Activated CD4-positive, alpha-beta memory T cell treated with anti-CD3 and anti-CD28 coated beads for 36 hours (primary cell): ENCODE measurements at places on chromosomes 5 and 9. TPM values are rescaled to one million over a fixed set of nuclear protein-coding genes. Genes with fewer than 3 reads are reported as not detected.
A peak's percentile ranks its signal among the peaks of the same experiment; 100 is the strongest.

GRCh38 chr5:116075191-116075831, 9.5 kb upstream of the COMMD10 start:
- peak; percentile 13 for DNase-seq

DNA sequence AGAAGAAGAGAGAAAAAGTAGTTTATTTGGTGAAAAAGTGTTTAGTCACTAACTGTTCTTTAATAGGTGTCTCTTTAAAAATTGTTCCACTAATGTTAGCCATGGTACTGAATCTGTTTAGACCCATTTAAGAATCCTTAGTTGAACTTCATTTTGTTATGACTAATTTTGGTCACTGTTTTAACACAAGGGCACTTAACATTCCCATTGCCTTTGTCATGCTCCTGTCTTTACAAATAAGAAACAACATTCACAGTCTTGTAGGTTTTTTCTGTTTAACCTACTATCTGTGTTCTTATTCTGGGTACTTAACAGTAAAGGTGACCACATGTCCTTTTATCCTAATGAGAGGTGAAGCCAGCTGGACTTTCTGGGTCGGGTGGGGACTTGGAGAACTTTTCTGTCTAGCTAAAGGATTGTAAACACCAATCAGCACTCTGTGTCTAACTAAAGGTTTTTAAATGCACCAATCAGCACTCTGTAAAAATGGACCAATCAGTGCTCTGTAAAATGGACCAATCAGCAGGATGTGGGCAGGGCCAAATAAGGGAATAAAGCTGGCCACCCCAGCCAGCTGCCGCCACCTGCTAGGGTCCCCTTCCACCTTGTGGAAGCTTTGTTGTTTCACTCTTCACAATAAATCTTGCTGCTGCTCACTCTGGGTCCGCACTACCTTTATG, 116.7 kb downstream of the WDR70 start:
- no peak for DNase-seq

Gene GRXCR2
- not detected for total RNA-seq

Gene GARIN3
- total RNA-seq: 1.4 TPM

GRCh38 chr5:40217553-40217952, 462.2 kb upstream of the PTGER4 start:
- no peak for DNase-seq

DNA sequence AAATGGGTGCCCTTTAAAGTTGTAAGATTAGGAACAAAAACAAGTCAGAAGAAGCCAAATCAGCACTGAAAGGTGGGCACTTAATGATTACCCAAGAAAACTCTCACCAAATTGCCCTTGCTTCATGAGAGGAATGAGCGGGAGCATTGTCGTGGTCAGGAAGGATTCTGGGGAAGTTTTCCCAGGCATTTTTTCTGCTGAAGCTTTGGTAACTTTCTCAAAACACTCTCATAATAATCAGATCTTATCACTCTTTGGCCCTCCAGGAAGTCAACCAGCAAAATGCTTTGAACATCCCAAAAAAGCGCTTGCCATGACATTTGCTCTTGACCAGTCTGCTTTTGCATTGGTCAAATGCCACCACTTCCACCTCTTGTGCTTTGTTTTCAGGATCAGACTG, 10.4 kb upstream of the PCDHGC3 start:
- DNase-seq: no peak

Gene LRRC14B
- total RNA-seq: not detected

Gene CYLC2
- total RNA-seq: not detected

GRCh38 chr5:83776437-83777031, 55.9 kb upstream of the HAPLN1 start:
- DNase-seq: no peak

Gene POLR3G
- total RNA-seq: 9.7 TPM

Gene SEMA5A
- total RNA-seq: 0.48 TPM

DNA sequence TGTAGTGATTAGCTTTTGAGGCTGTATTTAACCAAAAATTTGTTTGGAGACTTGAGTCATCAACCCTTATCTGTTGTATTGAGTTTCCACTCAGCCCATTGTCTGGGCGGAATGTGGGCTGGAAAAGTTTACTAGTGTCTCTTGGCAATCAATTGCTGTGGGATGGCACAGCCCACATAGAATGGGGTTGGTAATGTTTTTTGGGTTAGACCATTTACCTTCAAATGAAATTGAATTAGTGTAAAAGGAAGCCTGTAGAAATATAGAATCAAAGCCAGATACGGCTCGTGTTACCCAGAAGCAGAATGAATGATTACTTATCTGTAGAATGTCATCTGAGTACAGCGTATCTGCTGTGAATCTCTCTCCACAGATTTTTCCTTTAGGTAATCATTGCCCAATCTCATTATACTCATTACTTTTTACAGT, 142.9 kb downstream of the AOPEP start:
- peak; percentile 19 for DNase-seq

Gene TRIM36
- total RNA-seq: not detected

- DNase-seq: no peak
Measured at GRCh38 chr5:144582066-144582465, 411.4 kb downstream of the KCTD16 start.

Gene CDC26
- 49.8 TPM for total RNA-seq

- DNase-seq: peak; percentile 25
Measured at GRCh38 chr5:72234265-72234700, 85.8 kb downstream of the MRPS27 start.

Gene SEMA6A
- not detected for total RNA-seq

GRCh38 chr5:79687889-79688288, 1.7 kb upstream of the CMYA5 start:
- DNase-seq: no peak

DNA sequence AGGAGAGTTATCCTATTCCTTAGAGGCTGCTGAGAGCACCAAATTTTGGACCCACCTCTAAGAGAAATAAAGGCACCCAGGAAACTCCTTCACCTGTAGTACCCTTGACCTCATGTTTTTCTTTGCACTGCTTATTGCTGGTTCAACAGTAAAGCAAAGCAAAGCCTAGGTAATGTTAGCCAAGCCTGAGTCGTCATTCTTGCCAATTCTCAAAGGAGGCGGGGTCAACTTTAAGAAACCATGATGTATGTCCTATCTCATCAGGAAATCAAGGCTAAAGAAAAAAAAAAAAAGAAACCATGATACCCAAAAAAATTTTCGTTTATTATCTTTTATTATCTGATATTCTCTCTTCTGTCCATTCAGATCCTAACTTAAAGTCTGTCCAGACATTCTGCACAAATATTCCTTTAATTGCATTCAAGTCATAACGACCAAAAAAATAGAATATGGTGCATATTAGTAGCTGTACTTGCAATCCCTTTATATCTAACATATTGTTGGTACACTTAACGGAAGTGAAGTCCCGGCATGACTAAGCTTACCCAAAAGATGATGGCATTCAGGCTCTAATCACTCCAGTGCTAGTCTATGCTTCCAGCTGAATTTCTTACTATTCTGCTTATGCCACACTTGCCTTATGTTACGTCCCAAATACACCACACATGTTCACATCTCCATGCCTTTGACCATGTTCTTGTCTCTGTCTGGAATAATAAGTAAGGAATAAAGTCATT, 1.8 kb downstream of the AUH start:
- peak; percentile 39 for DNase-seq

DNA sequence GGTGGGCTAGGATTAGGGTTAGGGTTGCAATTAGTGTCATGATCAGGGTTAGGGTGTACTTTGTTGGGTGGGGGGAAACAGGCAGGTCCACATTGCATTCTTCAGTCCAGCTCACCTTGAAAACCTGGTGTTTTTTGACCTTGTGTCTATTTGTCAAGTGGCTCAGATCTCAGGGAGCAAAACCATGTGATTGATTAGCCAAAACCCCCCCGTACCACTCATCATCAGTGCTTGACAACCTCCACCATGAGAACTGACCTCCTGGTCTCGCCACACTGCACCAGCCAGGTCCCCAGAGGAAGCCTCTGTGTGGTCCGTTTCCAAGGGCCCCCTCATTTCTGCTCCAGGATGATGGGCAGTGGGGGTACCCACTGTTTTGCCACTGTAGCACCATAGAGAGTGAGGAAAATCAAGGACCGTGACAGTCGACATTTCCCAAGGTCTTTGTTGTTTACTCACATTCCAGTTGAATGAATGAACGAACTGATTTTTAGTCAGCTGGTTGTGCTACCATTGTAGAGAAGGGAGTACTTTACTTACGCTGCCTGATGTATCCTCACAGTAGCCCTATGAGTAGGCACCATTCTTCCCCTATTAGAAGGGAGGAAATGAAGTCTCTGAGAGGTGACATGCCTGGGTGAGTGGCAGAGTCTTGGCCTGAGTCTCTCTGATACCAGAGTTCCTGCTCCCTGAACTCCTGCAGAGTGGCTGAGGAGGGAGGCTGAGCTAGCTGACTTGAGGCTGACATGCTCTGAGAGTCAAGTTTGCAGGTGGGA, 84.8 kb downstream of the RAD23B start:
- no peak for DNase-seq

- DNase-seq: peak; percentile 20
Measured at GRCh38 chr9:125815568-125815967, 68.4 kb downstream of the PBX3 start.

- DNase-seq: peak; percentile 65
Measured at GRCh38 chr5:35926389-35927051, 11.9 kb downstream of the CAPSL start.

Gene SHC3
- not detected for total RNA-seq

Gene TMEM167A
- 73.6 TPM for total RNA-seq

DNA sequence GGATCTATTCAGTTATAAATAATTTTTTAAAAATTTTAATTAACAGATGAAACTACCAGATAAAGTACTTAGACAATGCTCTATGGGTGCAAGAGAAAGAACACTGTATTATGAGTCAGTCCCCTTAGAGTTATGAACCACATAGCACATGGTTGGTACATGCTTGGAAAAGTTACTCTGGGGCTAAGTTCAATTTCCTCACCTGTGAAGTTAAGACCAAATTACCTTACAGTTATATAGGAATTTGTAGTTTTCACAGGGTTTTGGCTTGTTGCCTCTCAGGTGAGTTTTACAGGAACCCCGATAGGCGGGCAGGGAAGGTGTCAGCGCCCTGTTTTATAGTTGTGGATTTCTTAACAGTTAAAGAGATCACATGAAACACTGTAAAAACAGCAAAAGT, 1.2 kb downstream of the PANK3 start:
- DNase-seq: no peak

GRCh38 chr5:7415123-7415522, 19.2 kb downstream of the ADCY2 start:
- DNase-seq: no peak

GRCh38 chr5:95572016-95572415, 17.1 kb downstream of the ARSK start:
- no peak for DNase-seq

GRCh38 chr9:75002422-75003023, 25.6 kb downstream of the CARNMT1 start:
- no peak for DNase-seq

Gene PCDHB5
- total RNA-seq: not detected

GRCh38 chr5:40796487-40796889, 1.7 kb downstream of the PRKAA1 start:
- DNase-seq: no peak

DNA sequence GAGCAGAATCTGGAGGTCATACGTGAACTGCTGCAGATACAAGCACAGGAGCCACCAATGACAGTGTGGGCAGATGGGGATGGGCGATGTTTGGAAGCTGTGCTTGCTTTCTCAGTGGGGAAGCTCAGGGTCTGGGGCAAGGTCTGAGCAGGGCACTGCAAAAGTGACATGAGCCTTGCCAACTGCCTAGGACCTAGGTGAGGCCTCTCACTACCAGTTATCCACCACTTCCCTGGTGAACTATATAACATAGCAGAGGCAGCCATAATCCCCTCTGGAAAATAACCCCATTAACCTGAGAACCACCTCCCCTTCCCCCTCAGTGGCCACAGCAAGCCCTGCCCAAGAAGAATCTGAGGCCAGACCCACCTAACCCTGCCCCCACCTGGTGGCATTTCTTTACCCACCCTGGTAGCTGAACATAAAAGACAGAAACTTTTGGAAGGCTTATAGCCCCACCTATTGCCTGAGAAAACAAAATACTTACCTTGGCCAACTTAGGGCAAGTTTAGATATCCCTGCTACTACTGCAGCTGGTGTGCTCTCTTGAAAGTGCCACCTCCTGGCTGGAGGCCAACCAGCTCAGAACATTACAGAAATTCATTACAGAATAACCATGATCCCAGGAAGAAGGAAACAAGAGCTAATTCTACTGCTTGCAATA, 18.8 kb upstream of the SPEF2 start:
- DNase-seq: no peak

- no peak for DNase-seq
Measured at GRCh38 chr5:109947667-109948066, 257.9 kb downstream of the MAN2A1 start.

DNA sequence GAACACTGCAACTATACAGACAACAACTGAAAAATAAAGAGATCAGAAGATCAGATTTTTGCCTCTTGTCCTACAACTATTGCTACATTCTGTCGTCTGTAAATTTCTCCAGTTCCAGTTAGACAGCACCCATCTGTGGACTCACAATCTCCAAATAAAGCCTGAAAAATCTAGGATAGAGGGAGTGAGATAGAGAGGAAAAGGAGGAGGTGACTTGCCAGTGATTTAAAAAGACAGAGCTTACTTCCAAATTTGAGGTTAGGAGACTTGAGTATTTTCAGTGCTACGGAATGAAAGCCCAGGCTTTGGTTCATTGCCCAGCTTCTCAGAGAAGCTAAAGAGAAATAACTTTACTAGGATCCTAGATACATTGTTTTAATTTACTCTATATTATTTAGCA, 63.6 kb downstream of the PTCD2 start:
- no peak for DNase-seq

DNA sequence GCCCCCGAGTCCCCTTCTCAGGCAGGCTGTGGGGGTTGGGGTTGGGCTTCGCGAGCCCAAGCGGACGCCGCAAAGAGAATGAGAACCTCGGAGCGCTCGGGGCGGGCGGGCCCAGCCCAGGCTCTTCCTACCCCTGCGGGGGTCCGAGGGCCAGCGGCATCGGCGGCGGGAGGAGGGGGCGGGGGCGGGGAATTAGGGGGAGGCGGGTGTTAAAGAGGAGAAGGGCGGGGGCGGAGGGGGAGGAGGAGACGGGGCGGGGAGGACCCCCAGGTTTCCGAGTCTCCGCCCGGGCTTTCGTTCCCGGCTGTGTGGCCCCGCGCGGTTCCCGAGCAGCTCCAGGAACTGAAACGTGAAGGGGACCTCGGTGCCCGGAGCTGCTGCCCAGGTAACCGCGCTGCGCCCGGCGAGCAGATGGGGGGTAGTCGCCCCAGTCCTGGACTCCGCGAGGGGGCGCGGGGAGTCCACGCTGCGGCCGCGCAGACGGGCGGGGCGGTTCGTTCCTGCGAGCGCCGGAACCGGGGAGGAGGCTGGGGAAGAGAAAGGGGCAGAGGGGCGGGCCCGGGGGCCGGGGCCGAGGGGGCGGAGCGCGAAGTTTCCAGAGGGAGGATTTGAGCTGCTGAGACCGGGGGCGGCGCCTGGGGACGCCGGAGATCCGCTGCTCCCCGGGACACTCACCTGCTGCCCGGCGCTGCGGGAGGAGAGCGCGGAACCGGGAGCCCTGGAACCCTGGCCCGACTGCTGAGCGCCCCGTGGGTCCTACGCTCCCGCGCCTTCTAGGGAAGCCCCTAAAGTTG, 38.4 kb upstream of the PLEKHG4B start:
- peak; percentile 60 for DNase-seq

Gene SSBP2
- 13.0 TPM for total RNA-seq
